Sciatic nerve (tissue), 2 donors: ENCODE measurements at places on chromosomes 6 and 20.

DNA sequence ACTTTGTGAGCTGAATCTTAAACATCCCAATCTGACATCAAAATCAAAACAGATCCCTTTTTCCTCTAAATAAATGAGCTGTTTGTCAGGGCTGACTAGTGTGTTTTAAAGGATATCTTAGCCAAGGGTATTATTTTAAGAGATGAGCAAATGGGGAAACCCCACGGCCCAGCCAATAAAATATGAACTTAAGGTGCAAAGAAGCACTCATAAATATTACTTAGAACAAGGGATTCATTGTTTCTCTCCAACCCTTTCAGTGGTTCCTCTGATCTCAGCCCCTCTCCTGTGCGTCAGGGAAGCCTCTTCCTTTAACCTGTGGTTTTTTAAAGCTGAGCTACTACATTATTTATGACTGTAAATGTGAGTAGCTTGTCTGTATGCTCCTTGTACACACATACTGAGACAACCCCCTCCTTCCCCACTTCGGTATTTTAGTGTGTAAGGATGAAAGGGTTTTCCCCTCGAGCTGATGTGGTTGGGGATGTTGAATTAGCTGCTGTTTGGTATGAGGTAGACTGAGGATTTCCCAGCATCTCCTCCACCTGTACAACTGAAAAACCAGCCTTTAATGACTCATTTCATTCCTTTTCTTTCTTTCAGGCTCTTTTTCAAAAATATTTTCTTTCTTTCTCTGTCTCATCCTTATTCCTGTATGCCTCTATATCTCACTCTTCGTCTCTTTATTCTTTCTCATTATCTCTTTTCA, 6.5 kb downstream of the BMP5 start:
- no peak for DNase-seq

DNA sequence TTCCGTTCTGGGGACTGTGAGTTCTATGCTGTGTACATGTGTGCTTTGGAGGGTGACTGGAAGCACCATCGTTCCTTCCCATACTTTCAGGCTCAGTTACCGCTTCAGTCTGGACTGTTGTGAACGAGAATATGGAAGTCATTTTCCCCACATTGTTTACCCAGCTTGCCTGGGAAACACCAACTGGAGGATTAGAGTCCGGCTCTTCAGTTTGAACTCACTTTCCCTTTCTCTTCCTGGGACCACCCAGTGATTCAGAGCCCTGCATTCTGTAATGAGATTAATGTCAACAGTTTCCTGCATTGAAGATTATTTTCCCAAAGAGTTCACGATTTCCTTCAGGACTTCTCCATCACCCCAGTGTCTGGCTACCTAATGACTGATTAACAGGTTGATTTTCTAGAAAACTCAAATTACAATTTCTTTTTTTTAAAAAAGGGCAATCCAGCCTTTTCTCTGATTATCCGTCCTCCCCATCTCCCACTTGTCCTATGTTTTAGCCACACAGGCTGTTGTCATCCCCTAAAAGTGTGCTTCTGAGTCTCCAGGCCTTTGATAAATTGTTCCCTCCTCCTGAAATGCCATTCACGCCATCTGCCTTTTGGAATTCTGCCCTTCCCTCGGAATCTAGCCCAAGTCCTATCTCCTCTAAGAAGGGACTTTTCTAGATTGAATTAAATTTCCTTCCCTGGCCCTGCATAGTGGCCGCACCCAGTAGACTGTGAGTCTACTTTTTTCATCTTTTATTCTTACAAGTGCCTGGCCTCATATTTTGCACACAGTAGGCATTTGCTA, 3.3 kb upstream of the TAGAP start:
- DNase-seq: no peak

DNA sequence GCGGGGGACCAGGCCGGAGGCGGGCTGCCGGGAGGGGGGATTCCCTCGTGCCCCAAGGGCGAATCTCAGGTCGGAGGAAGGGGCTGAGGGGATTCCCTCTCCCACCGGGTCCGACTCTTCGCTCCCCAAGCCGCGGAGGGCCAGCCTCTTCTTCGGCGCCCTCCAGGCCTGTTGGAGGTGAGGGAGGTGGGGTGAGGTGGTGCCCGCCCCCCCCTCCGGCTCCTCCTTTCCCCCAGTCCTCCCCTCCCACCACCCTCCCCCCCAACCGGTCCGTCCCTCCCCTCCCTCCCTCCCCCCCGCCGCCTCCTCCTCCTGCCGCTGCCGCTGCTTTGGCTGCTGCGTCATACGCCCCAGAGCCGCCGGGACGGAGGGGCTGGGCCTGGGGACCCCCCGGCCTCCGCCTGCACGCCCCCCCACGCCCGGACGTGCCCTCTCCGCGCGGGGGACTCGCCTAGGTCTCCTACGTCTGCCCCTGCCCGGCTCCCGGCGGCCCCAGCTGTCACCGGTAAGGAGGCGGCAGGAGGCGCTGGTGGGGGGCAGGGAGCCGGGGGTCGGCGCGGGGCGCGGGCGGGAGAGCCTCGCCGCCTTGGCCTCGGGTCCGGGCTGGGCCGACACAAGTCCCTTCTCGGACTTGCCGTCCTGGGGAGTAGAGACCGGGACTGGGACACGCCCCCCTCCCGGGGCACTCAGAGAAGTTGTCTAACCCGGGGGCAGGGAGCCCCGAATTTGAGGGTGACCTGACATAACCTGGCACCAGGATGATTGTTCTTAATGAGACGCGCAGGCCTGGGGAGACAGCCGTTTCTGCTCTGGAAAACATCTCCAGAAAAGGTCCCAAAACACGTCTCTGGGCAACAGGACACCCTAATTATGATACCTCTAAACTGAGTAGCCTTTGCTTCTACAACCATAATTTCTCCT, at the start of gene PHF1:
Gene PHF1 (plus strand): TSS at position 304 of the 921 bp plus-strand sequence. CDS start 1,250 bp downstream, outside the sequence.
- DNase-seq: peak; percentile 86

DNA sequence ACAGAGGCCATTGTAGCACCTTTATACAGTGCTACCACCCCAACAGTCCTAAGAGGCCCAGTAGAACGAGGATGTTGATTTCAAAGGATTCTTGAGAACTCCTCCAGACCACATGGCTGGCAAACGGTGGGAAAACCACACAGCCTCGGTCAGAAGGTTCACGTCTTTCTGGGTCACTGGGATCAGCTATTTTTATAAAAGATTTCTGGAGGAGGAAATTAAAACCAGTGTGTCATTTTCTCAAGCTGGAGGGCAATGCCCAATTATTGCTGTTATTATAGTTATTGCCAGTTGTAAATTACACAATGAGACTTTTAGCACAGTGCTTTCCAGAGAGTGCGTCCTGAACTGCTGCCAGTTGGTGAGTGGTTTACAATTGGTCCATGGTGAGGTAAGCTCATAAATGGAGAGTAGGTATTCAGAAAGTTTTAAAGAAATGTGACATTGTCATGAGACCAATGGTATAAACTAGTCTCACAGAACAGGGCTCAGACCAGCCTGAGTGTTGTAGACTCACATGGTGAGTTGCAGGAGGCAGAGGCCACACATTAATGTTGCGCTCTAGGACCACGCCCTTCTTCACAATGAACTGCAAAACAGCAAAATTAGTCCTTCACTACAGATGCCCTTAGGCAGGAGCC, 8.4 kb upstream of the PPP1R14C start:
- no peak for DNase-seq

- DNase-seq: no peak
Measured at GRCh38 chr6:90237350-90237990, 59.2 kb downstream of the BACH2 start.

DNA sequence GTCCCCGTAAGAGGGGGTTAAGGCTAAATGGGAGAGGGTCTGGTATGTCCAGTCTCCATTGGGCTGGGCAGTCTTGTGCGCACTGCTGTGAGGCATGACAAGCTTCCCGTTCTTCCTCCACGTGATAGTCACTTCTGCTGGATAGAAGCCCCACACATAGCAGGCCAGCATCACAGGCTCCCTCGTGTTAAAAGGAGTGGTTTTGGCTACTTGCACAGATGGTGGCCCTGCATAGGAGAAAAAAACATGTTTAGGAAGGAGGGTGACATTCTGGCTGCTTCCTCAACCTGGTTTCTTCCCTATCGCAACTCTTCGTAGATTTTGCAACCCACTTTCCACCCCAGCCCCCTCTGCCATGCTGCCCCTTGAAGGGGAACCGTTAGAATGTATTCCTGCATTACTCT, 3.6 kb downstream of the HLA-DMB start:
- DNase-seq: no peak

GRCh38 chr6:160882006-160882405, 109.6 kb upstream of the MAP3K4 start:
- DNase-seq: no peak

DNA sequence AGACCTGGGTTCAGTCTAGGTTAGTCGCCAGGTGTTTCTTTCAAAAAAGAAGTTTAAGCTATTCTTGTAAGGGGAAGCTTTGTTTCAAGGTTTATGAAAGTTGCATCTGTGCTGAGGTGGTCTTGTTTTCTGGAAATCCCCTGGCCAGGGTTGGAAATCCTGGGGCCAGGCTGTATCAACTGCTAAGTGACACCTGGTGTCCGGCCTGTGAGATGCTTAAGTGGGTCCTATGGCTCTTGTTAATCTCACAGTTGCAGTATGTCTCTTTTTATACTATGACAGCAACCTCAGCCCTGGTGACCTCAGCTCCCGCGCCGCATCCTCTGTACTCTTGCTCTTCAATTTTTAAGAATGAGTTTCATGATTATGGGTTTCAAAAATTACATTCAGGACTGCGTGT, 72.0 kb downstream of the CHMP4B start:
- DNase-seq: no peak

- DNase-seq: no peak
Measured at GRCh38 chr6:165468340-165469235, 159.2 kb upstream of the C6orf118 start.

GRCh38 chr6:71072508-71072907, 115.6 kb upstream of the B3GAT2 start:
- DNase-seq: no peak

DNA sequence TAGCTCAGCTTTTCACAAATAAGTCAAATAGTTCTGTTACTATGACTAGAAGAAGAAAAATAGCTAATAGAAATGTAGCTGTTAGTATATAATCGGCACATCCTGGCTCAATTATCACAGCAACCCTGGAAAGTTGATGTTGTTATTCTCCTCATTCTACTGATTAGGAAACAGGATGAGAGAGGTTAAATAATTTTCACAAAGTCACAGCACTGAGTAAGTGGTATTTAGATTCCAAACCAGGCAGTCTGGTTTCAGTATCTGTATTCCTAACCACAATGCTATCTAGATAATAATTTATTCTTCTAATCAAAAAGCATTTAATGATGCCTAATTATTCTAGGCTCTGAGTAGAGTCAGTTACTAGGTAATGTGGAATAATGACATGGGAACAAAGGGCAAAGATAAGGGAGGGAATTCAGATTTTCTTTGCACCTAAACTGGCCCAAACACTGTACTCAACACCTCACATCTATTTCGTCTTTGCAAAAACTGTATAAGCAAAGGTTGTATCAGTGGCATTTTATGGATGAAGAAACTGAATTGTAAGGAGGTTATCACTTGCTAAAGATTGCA, 51.3 kb downstream of the PDE7B start:
- DNase-seq: no peak

- no peak for DNase-seq
Measured at GRCh38 chr20:48661575-48662455, 166.0 kb downstream of the PREX1 start.

DNA sequence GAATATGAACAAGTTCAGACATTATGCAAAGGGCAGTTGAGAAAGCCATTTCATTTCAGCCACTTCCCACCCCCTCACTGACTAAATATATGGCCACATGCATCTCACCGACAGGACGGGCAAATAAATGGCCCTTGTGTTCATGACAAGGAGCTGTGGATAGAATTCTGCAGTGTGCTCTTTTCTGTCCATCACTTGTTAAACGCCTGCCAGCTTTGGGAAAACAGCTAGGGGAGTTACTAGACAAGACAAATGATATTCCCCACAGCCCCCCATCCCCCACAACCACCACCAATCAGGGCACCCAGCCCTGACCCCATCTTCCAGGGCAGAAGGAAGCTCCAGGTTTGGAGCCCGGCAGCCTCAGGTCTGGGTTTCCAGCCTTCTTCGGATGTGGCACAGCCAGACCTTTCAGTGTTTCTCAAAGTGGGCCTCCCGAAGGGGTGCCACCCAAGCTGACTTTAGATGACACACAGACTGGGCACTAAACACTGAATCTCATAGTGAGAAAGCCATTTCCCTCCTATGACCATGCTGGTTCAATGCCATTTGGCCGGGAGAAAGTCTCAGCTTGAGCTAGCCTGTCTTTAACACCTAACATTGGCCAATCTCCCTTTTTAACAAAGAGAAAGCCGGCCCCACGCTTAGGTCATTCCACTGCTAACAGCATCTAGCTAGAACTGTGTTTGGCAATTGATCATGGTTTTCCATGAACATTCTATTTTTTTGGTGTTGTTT, 4.0 kb upstream of the RIPOR3 start:
- DNase-seq: no peak

GRCh38 chr6:44837255-44837654, 449.7 kb downstream of the CDC5L start:
- DNase-seq: no peak

GRCh38 chr6:130535242-130535641, 169.4 kb downstream of the TMEM200A start:
- no peak for DNase-seq

- peak; percentile 86 for DNase-seq
Measured at GRCh38 chr6:28985462-28986164, 19.5 kb downstream of the ZNF311 start.

DNA sequence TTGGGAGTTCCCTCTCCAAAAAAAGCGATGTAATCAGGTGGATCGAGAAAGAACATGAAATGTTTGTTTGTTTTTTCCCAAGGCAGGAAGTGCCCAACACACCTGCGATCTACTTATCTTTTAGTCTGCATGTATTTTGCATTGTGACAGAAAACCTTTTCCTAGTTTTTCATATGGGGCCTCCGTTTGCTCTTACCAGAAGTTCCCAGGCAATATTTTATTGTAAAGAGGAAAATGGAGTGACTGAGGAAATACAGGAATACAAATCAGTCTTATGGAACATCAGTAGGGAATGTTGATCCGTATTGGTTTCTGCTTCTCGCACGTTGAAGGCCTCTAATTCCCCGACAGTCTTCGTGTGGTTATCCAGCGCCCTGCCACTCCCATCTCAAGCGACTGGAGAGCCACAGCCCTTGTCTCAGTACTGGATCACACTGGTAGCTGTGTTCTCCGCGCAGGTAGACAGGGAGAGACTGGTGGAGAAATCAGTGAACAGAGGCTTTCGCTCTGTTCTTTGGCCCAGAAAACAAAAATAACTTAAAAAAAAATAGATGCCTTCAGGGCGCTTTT, 107.4 kb downstream of the TRIM27 start:
- DNase-seq: no peak

- DNase-seq: no peak
Measured at GRCh38 chr20:1909097-1909496, 13.9 kb downstream of the SIRPA start.

DNA sequence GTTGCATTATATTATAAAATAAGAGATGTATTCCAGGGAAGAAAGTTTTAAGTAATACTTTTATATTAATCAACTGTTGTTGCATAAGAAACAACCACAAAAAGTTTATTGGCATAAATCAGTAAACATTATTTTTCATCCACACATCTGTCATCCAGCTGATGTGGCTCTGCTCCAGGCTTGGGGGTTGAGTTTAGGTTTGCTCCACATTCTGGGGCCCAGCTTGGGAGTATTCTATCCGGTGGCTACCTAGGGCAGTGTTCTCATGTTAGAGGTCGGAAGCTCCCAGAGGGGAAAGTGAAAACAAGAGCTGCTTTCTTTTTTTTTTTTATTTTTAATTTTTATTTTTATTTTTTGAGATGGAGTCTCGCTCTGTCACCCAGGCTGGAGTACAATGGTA, 728.4 kb upstream of the FLRT3 start:
- peak; percentile 60 for DNase-seq
